ENCODE measurements at places on chromosomes 16 and 17. TPM values are rescaled to one million over a fixed set of nuclear protein-coding genes. Genes with fewer than 3 reads are reported as not detected.

DNA sequence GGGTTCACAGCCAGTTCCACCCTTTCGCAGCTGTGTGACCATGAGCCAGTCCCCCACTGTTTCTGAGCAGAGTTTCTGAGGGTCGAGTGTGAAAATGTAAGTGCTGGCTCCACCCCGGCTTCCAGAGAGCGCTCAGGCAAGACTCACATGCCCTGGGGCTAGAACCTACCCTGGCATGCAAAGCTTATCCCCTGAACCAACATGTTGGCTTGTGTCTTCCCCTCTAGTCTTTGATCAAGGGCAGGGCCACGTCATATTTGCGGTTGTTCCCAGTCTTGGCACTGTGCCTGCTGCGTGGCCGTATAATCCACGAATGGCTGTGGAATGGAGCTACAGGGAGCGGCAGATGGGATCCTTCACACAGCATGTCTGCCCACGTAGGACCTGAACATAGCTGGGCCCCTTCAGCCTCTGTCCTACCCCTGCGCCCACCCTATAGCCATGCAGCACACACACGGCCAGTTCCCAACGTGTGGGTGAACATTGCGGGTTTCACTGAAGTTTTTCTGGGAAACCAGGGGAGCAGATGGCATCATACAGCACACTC, 84.8 kb downstream of the MRM1 start:
- H3K27ac ChIP-seq, result no peak overlapping the region
- no peaks in the 10 kb centered on the region for H3K27me3 ChIP-seq
- no peak overlapping the region for H3K4me3 ChIP-seq

DNA sequence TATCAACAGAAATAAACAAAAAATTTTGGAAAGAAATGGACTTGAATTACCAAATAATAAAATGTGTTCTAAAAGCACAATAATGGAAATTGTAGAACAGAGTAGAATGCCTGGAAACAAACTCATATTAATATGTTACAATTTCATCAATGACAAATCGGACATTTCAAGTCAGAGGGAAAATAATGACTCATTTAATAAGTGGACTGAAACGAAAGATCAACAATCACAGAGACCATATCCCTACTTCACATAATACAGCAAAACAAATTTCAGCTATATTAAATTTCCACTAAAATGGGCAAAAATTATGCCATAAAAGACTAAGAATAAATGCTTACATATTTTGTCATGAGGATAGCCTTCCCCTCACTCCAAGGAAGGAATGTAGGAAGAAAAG, 25.7 kb downstream of the CDYL2 start:
- H3K4me1 ChIP-seq, result peaks cover 10% of the 10 kb centered on the region
- H3K27ac ChIP-seq, result no peak overlapping the region
- H3K4me3 ChIP-seq, result peak overlapping the region; percentile 26
- no peaks in the 10 kb centered on the region for H3K27me3 ChIP-seq
- peak; percentile 34 for DNase-seq
- no peaks in the 10 kb centered on the region for H3K36me3 ChIP-seq

DNA sequence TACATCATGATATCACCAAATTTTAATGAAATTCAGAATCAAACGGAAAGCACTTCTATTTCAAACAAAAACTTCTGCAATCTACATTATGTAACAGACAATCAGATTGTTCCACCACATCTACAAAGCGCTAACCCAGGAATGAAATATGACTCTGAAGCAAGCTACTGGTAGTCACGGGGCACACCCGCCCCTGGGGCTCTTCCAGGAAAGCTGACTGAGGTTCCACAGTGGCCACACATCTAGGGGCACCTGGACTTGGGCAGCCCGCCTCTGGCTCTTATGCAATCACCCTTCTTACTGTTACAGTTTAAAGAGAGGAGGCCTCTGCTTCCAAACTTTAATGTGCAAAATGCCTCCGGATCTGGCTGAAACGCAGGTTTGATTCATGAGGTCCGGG, 27.5 kb downstream of the ZCCHC14 start:
- no peaks in the 10 kb centered on the region for H3K36me3 ChIP-seq
- peaks cover 36% of the 10 kb centered on the region for H3K4me1 ChIP-seq
- H3K27ac ChIP-seq, result peak overlapping the region; percentile 87
- no peaks in the 10 kb centered on the region for H3K27me3 ChIP-seq
- peak overlapping the region; percentile 51 for H3K4me3 ChIP-seq

DNA sequence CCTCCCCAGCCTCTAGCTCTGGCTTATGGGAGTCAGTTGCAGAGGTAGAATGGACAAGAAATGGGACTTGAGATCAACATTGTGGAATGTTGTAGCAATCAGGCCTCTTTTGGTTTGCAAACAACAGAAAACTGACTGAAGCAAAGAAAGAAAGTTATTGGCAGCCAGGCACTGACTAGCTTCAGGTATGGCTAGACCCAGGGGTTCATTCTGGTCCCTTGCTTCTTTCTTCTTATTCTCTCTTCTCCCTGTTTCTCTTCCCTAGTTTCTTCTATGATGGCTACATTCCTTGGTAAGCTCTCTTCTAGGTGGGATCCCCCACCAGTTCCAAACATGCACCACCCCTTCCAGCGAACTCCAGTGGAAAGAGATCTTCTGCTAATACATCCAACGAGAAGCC, 154.3 kb downstream of the CPPED1 start:
- DNase-seq, result no peak
- H3K27ac ChIP-seq, result no peak overlapping the region
- no peaks in the 10 kb centered on the region for H3K4me1 ChIP-seq
- no peaks in the 10 kb centered on the region for H3K36me3 ChIP-seq

DNA sequence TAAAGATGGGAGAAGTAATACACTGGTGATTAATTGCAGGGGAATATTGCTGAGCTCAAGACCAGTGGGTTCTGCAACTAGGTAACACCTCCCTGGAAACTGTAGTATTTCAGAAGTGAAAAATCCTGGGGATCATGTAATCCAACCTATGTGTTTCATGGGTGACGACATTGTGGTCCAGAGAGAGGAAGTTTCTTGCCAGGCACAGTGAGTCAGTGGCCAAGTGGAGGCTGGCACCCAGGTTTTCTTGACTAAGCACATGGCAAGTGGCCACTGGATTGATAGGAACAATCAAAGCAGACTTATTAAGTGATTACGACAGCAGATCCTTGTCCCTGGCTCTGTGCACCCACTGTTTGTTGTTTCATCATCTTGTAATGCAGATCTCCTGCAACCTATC, 14.6 kb upstream of the CIITA start:
- peak; percentile 86 for DNase-seq
- no peak overlapping the region for H3K4me3 ChIP-seq
- no peaks in the 10 kb centered on the region for H3K27me3 ChIP-seq
- H3K27ac ChIP-seq, result peak overlapping the region; percentile 10

DNA sequence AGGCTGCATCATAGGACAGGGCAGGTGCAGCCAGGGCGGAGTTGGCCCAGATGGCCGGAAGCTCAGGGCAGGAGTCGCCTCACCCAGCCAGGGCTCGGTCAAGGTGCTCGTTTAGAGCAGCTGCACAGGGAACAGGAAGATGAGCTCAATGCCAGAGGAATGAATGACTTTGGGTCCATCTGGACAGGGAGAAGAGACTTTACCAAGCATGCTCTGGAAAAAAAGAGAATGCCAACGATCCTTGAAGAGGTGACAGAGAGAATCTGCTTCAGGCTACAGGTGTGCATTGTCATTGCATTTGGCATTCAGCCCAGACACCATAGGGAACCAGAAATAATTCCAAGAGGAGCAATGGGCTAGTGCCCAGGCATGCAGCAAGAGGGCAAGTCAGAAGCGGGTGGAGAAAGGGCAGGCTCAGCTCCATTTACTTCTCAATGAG, 6.7 kb upstream of the MPP3 start:
- peaks cover 35% of the 10 kb centered on the region for H3K4me1 ChIP-seq
- DNase-seq, result peak; percentile 81
- H3K27me3 ChIP-seq, result no peaks in the 10 kb centered on the region
- H3K27ac ChIP-seq, result peak overlapping the region; percentile 58
- no peaks in the 10 kb centered on the region for H3K36me3 ChIP-seq
- peak overlapping the region; percentile 55 for H3K4me3 ChIP-seq

- H3K36me3 ChIP-seq, result no peaks in the 10 kb centered on the region
- no peak for DNase-seq
- H3K27me3 ChIP-seq, result no peaks in the 10 kb centered on the region
- no peaks in the 10 kb centered on the region for H3K4me1 ChIP-seq
Observed at GRCh38 chr17:54754560-54754959, 146.1 kb upstream of the TOM1L1 start.

DNA sequence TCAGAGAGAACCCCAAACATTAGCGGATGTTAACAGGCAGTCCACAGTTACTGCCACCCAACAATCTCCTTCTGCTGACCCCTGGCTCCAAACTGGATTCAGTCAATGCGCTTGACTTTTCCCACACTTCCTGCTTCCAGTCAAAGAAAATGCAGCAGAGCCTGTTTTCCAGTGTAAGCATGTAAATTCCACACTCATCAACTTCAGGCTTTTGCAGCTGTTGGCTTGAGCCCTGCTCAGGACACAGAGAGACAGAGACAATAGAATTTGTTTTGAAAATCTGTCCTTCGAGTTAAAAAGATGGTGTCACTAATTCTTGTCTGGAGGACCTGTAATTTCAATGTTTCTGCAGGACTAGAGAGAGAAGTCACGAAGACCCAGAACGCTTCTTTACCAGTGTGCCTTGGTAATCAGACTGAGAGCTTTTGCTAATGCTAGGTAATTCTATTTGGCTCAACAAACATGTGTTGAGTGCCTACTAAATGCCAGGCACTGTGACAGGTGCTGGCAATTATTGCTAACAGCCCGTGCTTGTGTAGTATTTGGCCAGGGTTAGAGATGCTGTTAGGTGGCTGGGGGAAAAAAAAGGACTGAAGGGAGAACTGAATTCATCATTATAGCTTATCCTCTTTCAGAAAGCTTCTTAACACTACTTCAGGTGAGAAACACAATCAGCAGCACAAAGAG, 32.5 kb downstream of the HOXB1 start:
- DNase-seq, result peak; percentile 93
- no peaks in the 10 kb centered on the region for H3K36me3 ChIP-seq
- H3K4me1 ChIP-seq, result peaks cover 72% of the 10 kb centered on the region
- peak overlapping the region; percentile 35 for H3K4me3 ChIP-seq

GRCh38 chr17:64126918-64127317, 3.0 kb downstream of the ERN1 start:
- H3K4me1 ChIP-seq, result peaks cover 29% of the 10 kb centered on the region
- no peaks in the 10 kb centered on the region for H3K36me3 ChIP-seq
- H3K27ac ChIP-seq, result no peak overlapping the region
- H3K27me3 ChIP-seq, result no peaks in the 10 kb centered on the region

The FZD2 gene
- 11.6 TPM for total RNA-seq

The WNK4 gene
- 17.4 TPM for total RNA-seq

The CNGB1 gene
- 0.04 TPM for total RNA-seq

The SSTR5 gene
- 0.51 TPM for total RNA-seq

The BRIP1 gene
- total RNA-seq, result 13.8 TPM

The HS3ST2 gene
- total RNA-seq, result not detected
